ENCODE measurements at places on chromosomes 2 and 18.

GRCh38 chr2:25808006-25808383 lies 70.3 kb downstream of the ASXL2 start:
- DNase-seq = no peak

DNA sequence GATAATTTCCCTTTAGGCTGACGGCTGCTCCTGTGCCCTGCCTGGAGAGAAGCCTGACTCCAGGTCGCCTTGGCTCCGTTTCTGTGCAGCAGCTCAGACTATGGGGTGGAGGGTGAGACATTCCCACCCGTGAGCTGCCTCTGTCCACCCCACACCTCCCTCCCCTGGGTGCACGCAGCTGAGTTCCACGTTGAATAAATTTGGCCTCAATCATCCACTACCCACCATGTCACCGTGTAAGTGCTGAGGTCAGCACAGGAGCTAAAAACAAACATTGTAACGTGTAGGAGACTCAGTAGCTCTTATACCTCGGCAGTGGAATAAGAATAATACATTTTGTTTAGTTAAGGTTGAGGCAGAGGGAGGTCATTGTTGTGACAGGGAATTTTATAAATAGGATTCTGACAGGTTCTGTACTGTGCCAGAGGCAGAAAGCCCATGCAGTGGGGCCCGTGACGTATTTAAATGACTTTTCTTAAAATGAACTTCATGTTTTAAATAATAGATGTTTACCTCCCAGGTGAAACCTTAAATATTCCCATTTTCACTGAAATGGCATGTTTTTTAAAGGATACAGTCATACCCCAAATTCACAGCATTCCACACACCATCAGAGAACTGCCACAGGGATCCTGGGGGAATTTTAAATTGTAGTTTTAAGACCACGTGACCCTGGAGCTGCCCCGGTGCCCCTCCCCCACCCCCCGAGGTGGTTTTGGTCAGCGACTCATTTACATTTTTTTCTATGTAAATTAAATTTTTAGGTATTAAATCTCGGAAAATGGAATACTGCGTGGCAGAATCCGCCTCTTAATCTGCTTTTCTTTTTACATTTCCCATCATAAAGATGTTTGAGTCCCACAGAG lies 50.2 kb downstream of the NFATC1 start:
- no peak for DNase-seq

- DNase-seq = no peak
Observed at GRCh38 chr2:73285159-73285739, 971 bp upstream of the FBXO41 start.

DNA sequence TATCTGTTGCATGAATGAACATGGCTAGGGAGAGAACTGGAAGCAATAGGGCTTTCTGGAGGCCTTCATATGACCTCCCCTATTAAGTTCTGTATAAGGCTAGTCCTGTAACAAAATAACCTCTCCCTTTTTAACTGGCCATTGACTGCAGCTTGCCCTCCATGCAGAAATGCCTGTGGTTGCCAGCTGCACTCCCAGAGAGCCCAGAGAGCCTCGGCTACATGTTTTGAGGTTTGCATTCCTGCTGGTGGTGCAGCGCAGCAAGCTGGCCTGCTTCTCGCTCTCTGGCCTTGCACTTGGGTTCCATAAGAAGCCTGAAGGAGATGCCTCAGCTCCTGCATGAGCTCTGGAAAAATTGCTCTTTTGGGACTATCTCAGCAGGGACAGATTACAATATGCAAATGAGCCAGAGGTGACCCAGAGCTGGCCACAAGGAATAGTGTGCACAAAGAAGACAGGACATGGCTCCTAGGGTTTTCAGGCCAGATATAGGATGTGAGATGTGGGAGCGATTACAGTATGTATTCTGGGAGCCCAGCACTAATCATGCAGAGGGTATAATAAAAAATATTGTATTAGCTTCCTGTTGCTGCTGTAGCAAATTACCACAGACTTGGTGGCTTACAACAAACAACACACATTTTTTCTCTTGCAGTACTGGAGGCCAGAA lies 186.7 kb downstream of the INSIG2 start:
- no peak for DNase-seq

DNA sequence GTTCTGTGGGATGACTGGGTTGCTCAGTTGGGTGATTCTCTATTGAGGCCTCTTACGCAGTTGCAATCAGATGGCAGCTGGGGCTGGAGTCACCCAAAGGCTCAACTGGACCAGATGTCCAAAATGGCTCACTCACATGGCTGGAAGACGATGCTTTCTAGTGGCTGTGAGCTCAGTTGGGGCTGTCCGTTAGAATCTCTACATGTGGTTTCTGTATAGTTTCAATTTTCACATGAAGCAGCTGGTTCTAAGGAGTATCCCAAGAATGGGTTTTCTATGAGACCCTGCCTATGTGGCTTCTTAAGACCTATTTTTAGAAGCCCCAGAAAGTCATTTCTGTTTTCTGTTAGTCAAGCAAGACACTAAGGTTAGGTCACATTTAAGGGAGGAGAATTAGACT lies 4.4 kb downstream of the XRCC5 start:
- no peak for DNase-seq

DNA sequence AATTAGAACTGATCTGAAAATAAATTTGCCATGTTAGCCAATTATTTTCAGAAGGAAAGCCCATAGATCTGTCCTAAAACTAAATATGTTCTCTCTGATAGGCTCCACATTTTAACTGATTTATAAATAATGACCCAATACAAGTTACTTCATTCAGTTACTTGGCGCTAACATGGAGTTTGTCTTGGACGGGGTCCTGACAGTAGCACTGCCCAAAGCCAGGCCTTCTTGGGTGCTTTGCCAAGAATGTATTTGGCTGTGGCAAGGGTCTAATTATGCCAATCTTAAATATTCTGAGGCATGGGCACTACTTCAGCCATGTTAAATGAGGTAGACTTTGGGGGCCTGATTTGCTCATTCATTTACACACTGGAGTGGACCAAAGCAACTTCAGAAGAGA lies 135.0 kb upstream of the PKDCC start:
- no peak for DNase-seq

DNA sequence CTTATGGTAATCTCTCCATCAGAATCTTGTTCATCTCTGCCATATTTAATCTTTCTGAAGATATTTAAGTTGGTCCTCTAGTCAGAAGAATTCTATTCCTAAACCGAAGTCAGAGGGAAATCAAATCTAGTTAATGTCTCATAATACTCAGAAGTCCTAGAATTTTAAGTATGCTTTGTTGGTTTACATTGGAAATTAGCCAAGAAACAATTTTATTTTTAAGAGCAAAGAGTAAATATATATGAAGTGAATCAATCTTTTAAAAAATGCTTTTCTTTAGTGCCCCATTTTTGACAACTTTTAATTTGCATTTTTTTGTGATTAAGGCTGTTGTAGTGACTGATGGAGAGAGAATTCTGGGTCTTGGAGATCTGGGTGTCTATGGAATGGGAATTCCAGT lies 38.1 kb downstream of the ME2 start:
- no peak for DNase-seq

GRCh38 chr2:28613186-28613585 lies 117.3 kb downstream of the PLB1 start:
- no peak for DNase-seq

DNA sequence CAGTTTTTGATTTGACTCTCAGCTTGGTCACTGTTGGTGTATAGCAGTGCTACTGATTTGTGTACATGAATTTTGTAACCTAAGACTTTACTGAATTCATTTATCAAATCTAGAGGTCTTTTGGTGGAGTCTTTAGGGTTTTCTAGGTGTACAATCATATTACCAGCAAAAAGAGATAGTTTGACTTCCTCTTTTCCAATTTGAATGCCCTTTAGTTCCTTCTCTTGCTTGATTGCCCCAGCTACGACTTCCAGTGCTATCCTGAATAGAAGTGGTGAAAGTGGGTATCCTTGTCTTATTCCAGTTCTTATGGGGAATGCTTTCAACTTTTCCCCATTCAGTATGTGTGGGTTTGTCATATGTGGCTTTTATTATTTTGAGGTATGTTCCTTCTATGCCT lies 312.9 kb upstream of the REV1 start:
- no peak for DNase-seq

- DNase-seq = no peak
Observed at GRCh38 chr2:65456064-65456463, 23.7 kb upstream of the SPRED2 start.
